Upper lobe of right lung (tissue), 1 donor: ENCODE measurements at places on chromosomes 16 and 17. TPM values are rescaled to one million over a fixed set of nuclear protein-coding genes. Genes with fewer than 3 reads are reported as not detected.

The SPNS3 gene
- 0.87 TPM for total RNA-seq

- no peak for DNase-seq
- H3K4me3 ChIP-seq, result no peak overlapping the region
- H3K27ac ChIP-seq, result no peak overlapping the region
- H3K27me3 ChIP-seq, result peaks cover 6% of the 10 kb centered on the region
- H3K36me3 ChIP-seq, result no peaks in the 10 kb centered on the region
Measured at GRCh38 chr16:49969091-49970030, 55.7 kb upstream of the CNEP1R1 start.

The LGALS9 gene
- total RNA-seq, result 185 TPM

DNA sequence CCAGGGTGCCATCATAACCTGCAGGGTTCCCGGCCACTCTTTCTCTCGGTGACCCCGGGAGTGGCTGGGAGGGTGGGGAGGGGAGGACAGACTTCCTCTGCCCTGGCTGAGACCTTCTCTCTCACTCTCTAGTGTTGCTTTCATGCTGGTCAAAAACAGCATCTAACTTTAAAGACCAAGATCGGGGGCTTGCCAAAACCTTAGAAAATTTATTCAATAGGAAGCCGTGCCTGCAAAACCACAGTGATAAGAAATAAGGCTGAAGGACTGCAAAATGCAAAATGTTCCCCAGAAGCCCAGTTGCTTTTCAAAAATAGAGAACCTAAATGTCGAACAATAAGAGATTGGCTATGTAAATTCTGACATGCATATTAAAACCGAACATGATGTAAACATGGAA lies 344.0 kb downstream of the FOXL1 start:
- H3K27ac ChIP-seq, result no peak overlapping the region
- no peaks in the 10 kb centered on the region for H3K36me3 ChIP-seq
- H3K4me3 ChIP-seq, result no peak overlapping the region
- no peak for DNase-seq
- no peaks in the 10 kb centered on the region for H3K4me1 ChIP-seq

The ZSCAN10 gene
- not detected for total RNA-seq

- DNase-seq, result no peak
- no peaks in the 10 kb centered on the region for H3K36me3 ChIP-seq
- H3K4me3 ChIP-seq, result no peak overlapping the region
- no peaks in the 10 kb centered on the region for H3K27me3 ChIP-seq
Measured at GRCh38 chr17:39787041-39787440, 49.3 kb downstream of the GRB7 start.

DNA sequence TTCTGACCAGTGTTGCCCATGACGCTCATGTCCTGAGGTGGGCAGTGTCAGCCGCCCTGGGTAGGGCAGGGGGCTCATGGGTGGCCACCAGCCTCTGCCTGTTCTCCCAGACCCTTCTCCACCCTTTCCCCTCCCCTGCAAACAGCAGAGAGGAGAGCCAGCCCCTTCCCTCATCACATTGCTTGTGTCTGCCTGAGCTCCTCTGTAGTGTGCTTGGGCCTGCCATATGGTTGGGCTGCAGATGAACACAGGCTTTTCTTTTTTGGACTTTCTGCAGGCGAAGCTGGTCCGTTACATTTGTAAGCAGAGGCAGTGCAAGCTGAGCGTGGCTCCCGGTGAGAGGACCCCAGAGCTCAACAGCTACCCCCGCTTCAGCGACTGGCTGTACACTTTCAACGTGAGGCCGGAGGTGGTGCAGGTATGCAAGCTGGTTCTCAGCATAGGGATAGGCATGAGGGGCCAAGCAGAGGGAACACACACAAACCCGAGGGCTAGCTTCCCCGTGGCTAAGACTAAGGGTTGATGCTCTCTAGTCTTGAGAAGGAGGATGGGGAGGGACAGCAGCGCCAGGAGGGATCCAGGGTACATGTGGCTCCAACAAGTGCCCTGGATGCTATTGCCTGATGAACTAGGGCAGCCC lies 80.6 kb upstream of the LGALS9 start:
- DNase-seq, result peak; percentile 49
- H3K4me3 ChIP-seq, result no peak overlapping the region
- no peak overlapping the region for H3K27ac ChIP-seq
- peaks cover 49% of the 10 kb centered on the region for H3K4me1 ChIP-seq
- no peaks in the 10 kb centered on the region for H3K27me3 ChIP-seq

DNA sequence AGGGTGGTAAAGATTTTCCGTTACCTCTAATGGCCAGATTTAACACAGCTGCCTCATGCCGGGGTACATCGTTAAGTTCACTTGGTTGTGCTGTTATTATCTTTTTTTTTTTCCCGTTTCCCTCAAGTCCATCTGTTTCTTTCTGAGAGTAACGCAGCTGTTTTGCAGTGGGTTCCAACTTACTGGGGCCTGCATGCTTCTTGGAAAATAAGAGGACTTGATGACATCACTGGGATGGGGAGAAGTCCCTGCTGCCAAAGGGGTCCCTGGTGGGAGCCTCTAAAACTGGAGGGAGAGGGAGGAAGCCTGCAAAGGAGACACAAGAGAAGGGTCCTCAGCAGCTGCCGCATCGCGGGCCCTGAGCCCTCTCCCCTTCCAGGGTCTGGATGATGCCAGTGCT lies 77.8 kb upstream of the NOL11 start:
- DNase-seq, result no peak
- H3K27me3 ChIP-seq, result no peaks in the 10 kb centered on the region
- H3K4me3 ChIP-seq, result no peak overlapping the region
- no peaks in the 10 kb centered on the region for H3K36me3 ChIP-seq
- no peak overlapping the region for H3K27ac ChIP-seq

The IL21R gene
- 3.9 TPM for total RNA-seq

The ABCC3 gene
- 65.4 TPM for total RNA-seq

DNA sequence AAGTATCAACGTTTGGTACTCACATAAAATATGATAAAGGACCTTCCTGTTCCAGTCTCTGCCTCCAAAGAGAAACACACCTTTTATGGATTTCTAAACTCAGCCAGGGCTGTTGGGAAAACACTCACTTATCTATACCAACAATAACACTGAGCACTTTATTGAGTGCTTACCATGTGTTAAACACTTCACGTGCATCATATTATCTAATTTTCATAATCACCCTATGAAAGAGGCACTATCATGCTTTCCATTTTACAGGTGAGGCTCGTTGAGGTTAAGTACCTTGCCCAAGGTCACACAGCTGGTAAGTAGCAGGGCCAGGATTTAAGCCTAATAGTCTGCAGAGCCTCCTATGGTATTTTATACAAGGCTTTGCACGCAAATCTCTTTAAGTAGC lies 251.5 kb upstream of the SOX9 start:
- no peaks in the 10 kb centered on the region for H3K27me3 ChIP-seq
- H3K4me3 ChIP-seq, result no peak overlapping the region
- H3K36me3 ChIP-seq, result no peaks in the 10 kb centered on the region
- H3K27ac ChIP-seq, result no peak overlapping the region

- H3K27ac ChIP-seq, result peak overlapping the region; percentile 53
- H3K36me3 ChIP-seq, result no peaks in the 10 kb centered on the region
- peaks cover 22% of the 10 kb centered on the region for H3K4me1 ChIP-seq
Measured at GRCh38 chr17:8056976-8057625, 18.2 kb downstream of the ALOX15B start.

DNA sequence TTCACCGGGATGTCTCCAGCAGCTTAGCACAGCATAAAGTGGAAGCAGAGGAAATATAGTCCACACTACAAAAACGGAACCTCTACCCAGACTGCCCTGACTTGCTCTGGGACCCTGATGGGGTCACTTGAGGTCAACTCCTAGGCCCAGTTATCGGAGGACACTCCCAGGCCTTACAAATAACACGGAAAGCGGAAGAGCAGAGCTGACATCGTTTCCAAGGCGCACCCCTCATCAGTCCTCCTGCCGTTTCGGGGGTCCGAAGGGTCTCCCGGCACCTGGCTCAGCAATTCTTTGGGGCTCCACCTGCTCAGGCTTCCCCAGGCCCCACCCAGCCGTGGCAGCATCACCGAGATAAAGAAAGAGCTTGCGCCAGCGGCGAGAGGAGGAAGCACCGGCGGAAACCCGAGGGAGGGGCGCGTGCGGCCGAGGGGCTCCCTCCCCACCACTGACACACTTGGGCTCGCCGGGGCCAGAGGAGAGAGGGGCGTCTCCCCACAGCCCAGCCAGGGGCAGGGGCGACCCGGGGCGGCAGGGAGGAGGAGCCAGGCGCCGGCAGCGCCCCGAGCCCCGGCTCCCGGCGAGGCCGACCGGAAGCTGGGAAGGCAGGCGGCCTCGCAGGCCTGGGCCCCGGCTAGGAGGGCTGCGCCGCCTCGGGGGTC lies 727 bp downstream of the CORO7 start:
- H3K36me3 ChIP-seq, result peaks cover 12% of the 10 kb centered on the region
- peak overlapping the region; percentile 89 for H3K27ac ChIP-seq
- peak; percentile 82 for DNase-seq
- H3K4me3 ChIP-seq, result peak overlapping the region; percentile 93

GRCh38 chr16:69870761-69871160 lies 80.4 kb upstream of the CLEC18A start:
- no peaks in the 10 kb centered on the region for H3K4me1 ChIP-seq
- H3K27me3 ChIP-seq, result no peaks in the 10 kb centered on the region
- peaks cover 48% of the 10 kb centered on the region for H3K36me3 ChIP-seq

DNA sequence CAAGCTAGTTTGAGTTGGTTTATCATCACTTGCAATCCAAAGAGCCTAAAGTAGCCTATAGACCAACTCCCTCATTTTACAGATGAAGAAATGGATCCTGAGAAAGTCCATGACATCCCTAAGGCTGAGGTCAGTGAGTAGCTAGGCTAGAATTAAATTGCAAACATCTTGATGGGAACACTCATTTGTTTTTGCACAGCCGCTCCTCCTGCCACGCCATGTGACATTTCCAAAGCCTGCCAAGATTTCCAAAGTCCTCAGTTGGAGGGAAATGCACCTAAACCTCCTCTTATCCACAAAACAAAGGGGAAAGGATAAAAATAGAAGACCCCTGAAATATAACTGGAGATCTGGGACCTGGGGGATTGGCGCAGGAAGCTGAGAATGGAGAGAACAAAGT lies 15.0 kb downstream of the TMEM92 start:
- no peak for DNase-seq
- H3K27me3 ChIP-seq, result no peaks in the 10 kb centered on the region
- H3K4me1 ChIP-seq, result peaks cover 30% of the 10 kb centered on the region
- peak overlapping the region; percentile 83 for H3K27ac ChIP-seq
- no peaks in the 10 kb centered on the region for H3K36me3 ChIP-seq
- peak overlapping the region; percentile 36 for H3K4me3 ChIP-seq

- DNase-seq, result peak; percentile 58
- no peak overlapping the region for H3K4me3 ChIP-seq
- no peak overlapping the region for H3K27ac ChIP-seq
- H3K36me3 ChIP-seq, result no peaks in the 10 kb centered on the region
- H3K27me3 ChIP-seq, result peaks cover 22% of the 10 kb centered on the region
- no peaks in the 10 kb centered on the region for H3K4me1 ChIP-seq
Measured at GRCh38 chr17:74633326-74633725, 9.8 kb upstream of the CD300E start.

- no peak overlapping the region for H3K27ac ChIP-seq
- no peak for DNase-seq
- no peak overlapping the region for H3K4me3 ChIP-seq
- H3K27me3 ChIP-seq, result no peaks in the 10 kb centered on the region
- H3K4me1 ChIP-seq, result no peaks in the 10 kb centered on the region
Measured at GRCh38 chr17:75914643-75915267, 10.1 kb upstream of the MRPL38 start.

- no peaks in the 10 kb centered on the region for H3K4me1 ChIP-seq
- no peak overlapping the region for H3K27ac ChIP-seq
- DNase-seq, result no peak
- peaks cover 18% of the 10 kb centered on the region for H3K36me3 ChIP-seq
Measured at GRCh38 chr16:81942007-81942601, 69.2 kb downstream of the SDR42E1 start.
